ENCODE measurements at places on chromosomes 1 and 21.

DNA sequence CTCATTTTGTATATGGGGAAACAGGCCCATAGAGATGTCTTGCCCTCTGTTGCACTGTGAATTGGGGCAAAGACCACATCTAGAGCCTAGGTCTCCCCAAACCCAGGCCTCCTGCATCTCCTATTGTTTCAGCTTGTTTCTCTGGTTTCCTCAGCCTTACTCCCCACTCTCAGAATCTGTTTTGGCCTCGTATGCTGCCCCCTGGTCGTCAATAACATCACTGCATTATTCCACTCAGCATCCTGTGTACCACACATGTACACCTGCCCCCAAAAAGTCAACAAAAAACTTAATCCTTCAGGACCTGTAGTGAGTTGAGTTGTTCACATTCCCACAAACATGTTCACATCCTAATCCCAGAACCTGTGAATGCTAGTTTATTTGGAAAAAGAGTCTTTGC lies 184.8 kb downstream of the BRINP2 start:
- no peak for DNase-seq

- DNase-seq = no peak
These were observed 158.8 kb downstream of the C1orf21 start for GRCh38 chr1:184545601-184546000.

DNA sequence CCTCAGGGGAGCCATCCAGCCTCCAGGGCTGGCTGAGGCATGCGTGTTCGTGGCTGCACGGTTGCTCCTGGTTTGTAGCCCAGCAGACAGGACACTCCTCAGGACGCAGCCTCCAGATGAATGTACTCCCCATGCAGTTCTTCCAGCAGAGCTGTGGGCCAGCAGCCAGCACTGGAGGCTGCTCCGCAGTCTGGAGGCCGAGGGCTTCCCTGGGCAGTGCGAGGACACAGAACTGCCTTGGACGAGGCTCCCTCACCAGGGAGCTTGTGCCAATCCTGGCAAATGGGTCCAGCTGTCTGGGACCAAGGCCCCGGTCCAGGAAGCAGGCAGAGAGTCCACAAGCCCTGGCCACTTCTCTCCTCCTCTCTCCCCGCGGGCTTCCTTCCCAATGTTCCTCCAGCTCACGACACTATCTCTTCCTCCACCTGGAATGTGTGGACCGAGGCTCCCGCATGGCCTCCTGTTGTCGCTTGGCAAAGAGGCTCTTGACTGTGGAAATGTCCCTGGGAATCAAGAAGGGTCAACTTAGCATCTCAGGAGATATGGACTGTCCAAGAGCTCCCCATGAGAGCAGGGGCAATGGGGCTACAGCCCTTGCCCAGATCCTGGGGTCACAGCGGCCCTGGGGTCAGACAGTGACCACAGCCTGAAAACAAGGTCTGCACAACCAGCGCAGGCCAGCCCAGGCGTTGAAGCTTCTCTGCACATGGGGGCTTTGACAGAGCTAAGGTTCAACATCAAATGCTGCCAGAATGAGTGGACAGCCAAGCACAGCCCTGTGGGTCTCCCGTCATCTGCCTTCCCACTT lies 5.3 kb downstream of the EDN2 start:
- DNase-seq = no peak

GRCh38 chr1:6503884-6504602 lies 12.6 kb upstream of the PLEKHG5 start:
- no peak for DNase-seq
